ENCODE measurements at places on chromosomes 5 and 9. TPM values are rescaled to one million over a fixed set of nuclear protein-coding genes. Genes with fewer than 3 reads are reported as not detected.

The PRLR gene
- total RNA-seq = 0.09 TPM

The SLC6A7 gene
- 0.02 TPM for total RNA-seq

The DNAJC21 gene
- total RNA-seq = 26.9 TPM

The ARL14EPL gene
- 0.08 TPM for total RNA-seq

The HK3 gene
- 0.03 TPM for total RNA-seq

The KIF3A gene
- total RNA-seq = 5.2 TPM

The CFAP77 gene
- 0.24 TPM for total RNA-seq

The ARID3C gene
- total RNA-seq = 0.23 TPM

The NUDT12 gene
- 2.0 TPM for total RNA-seq
